NCI-H2081 (cell line): ENCODE measurements at places on chromosomes 6 and 20.

GRCh38 chr20:2365666-2366065 lies 15.0 kb upstream of the TGM6 start:
- no peak for DNase-seq

- no peak for DNase-seq
These were observed 109.9 kb downstream of the CD2AP start for GRCh38 chr6:47587493-47587892.

DNA sequence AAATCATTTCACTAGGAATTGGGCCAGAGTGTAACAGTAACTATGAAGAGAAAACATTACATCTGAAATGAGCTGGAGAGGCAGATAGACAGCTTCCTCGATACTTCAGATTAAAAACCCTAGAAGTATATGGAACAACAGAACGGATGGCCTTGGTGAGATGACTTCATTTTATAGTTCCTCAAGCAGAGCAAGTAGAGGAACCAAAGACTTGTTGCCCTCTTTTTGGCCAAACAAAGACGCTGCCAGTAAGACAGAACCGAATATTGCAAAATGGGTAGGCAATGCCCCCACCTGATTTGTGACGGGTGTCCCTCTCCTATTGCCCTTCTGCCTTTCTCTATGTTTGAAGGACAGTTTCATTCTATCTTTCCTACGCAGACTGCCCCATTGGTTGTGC lies 53.5 kb downstream of the AGPAT4 start:
- DNase-seq: no peak

DNA sequence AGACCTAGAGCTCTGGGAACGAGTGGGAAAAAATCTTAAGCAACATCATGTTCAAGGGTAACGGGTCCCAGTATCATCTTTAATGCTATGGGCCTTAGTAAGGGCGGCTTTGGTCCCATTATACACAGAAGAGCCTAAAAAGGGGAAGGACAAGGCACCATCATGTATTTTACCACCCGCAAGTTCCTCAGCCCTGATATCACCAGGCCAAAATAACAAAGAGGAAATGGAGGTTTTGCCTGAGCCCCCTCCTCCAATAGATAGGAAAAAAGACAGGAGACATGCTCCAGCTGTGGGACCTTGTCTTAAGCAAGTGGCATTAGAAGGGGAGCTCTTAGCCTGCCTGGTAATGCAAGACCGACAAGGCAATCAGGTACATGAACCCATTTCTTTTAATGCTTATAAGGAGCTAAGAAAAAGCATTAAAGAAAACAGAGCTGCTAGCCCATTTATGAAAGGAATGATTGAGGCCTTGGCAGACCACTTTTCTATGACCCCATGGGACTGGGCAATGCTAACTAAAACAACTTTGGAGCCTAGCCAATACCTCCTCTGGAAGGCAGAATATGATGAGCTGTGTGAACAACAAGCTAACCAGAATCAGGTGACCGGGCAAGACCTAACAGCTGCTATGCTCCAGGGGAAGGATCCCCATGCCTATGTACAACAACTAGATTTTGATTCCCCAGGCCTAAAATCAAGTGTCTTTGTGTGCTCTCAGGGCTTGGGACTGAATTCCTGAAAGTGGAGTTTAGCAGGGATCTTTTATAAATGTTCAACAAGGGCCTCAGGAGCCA lies 23.2 kb downstream of the HLA-DPA1 start:
- no peak for DNase-seq

GRCh38 chr6:150312844-150313584 lies 55.8 kb upstream of the IYD start:
- no peak for DNase-seq

DNA sequence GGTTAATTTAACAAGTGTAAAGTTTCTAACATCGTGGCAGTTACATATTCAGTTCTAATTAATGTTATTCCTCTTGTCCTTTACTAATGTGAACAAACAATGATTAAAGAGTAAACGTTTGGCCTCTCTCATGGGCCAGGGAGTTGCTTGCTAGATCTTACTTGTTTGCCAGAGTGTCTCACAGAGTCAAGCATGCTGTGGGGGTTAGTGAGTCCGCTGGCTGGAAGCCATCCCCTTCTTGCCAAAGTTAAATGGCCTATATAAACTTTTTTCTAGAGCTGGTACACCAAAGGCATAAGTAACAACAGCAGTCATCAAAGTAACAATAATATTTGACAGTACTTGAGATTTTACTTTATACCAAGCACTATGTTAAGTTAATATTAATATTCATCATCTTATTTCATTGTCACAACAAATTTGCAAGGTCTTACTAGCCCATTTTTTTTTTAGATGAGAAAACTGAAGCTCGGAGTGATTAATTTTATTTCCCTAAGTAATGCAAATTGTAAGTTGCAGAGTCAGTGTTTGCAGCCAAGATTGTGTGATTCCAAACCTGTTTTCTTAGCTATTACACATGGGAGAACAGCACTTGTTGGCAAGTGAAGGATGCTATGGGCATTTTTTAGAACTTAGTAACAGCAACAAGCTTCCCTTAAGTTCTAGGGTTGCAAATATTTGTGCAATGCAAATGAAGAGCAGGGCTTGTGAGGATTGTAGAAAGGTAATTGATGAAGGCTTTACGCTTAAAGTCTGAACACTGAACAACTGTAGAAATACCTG lies 224.5 kb downstream of the RFPL4B start:
- DNase-seq: no peak

- no peak for DNase-seq
These were observed 66.4 kb downstream of the SSR1 start for GRCh38 chr6:7246401-7247178.

DNA sequence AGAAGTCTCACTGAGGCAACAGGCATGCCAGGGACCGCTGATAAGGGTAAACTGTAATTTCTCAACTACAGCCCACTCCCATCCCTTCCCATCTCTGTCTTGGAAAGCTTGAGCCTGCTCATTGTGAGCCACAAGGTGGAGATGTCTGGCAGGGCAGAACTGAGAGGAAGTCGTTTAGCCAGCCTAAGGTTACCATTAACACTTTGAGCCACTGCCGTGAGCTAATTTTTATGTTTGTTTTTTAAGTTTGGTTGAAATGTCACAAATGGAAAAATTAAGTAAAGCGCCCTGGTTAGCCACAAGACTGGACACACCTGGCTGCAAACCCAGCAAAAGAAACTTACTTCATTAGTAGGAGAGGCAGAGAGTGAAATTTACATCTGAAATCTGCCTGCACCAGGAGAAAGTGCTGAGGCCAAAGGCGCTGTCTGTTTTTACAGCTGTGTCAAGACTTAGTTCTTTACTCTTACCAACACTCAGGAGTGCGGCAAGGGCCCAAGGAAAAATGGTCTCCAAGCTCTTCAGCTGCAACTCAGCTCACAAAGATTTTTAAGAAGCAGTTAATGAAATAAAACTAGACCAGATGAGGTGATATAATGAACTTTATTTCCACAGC lies 50.0 kb upstream of the FAM83C start:
- DNase-seq: no peak

DNA sequence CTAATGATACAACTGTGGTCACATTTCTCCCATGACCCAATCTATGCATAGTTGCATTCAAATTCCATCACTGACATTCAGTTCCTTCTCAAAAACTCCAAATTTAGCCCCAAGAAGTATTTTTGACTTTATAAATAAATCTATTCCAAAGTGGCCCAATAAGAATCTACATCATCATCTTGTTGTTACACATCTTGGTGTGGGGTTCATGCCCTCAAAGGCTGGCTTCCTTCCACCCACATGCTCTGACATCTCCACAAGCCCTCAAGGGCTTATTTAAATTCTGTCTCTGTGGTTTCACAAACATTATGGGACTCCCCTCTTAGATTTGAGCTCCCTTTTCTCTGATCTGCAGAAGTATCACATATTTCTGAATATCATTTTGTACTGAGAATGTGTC lies 585.3 kb upstream of the BTBD3 start:
- DNase-seq: no peak

DNA sequence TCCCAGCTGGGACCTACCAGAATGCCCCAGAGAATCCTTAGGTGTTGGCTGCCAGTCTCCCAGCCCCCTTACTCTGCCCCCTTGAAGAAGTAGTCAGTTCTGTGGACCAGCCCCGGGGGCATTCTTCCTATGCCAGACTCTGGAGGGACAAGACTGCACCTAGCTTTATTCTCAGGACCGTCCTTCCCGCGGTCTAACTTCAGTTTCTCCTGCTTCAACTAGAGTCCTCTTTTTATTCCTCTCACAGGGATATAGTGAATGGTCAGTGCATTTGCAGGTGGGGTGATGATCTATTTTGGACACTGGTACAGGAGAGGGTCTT lies 35.9 kb upstream of the MDFI start:
- no peak for DNase-seq

- DNase-seq: no peak
These were observed 3.4 kb downstream of the LY86 start for GRCh38 chr6:6591778-6592465.
